IMR-90 (cell line): ENCODE measurements at places on chromosomes 3 and 15. TPM values are rescaled to one million over a fixed set of nuclear protein-coding genes. Genes with fewer than 3 reads are reported as not detected.

CPNE9 gene
- total RNA-seq = not detected in 2 replicates

NR2E3 gene
- total RNA-seq = under 0.01 and 0.56 TPM in 2 replicates

CAND2 gene
- total RNA-seq = 2.5 and 2.9 TPM in 2 replicates

DNA sequence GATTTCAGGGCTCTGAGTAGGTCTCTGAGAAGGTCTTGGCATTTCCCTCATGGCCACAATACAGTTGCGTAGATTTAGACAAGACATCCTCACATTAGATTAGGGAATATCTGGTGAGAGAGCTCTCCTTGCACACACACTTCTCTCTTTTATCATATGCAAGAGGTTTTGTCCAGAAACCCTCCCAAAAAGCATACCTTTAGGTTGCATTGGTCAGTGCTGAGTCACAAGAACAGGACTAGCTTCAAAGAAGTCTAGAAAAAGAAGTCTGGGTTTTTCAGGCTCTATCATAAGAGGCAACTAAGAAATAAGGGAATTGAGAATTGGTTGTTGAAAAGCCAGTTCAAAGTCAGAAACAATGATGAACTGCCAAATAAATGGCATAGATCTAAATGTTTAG is 40.1 kb upstream of the MITF start:
- H3K27me3 ChIP-seq = no peaks in the 10 kb centered on the region
- no peak overlapping the region for H3K4me3 ChIP-seq
- peak; percentile 15 for DNase-seq
- H3K27ac ChIP-seq = no peak overlapping the region
- H3K4me1 ChIP-seq = 0 out of 2 replicates have a peak, but pooled peaks cover 2% of the 10 kb centered on the region
- H3K36me3 ChIP-seq = no peaks in the 10 kb centered on the region

DNA sequence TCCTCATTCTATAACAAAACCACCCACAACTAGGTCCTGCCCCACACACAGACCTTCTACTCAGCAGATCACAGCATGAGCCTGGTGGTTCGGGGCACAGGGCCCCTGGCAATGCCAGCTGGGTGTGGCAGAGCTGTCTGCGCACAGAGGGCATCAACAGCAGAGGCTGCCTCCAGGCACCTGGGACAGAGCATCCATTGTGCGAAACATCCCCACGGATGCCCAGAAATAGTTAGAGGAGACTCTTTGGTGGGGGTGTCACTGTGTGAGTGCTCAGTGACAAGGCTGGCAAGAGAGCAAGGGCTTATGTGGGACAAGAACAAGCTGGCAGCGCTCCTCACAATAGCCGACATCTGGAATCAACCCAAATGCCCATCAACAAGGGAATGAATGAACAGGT is 487.4 kb upstream of the PROK2 start:
- DNase-seq = no peak
- H3K27me3 ChIP-seq = no peaks in the 10 kb centered on the region
- H3K27ac ChIP-seq = no peak overlapping the region
- H3K36me3 ChIP-seq = no peaks in the 10 kb centered on the region
- H3K4me3 ChIP-seq = no peak overlapping the region
- peaks cover 21% of the 10 kb centered on the region for H3K4me1 ChIP-seq

GRCh38 chr15:51775967-51776816 is 24.8 kb downstream of the TMOD2 start:
- H3K4me3 ChIP-seq = no peak overlapping the region
- H3K27ac ChIP-seq = no peak overlapping the region
- H3K4me1 ChIP-seq = no peaks in the 10 kb centered on the region
- DNase-seq = peak; percentile 55

- H3K36me3 ChIP-seq = peaks cover 32% of the 10 kb centered on the region
- no peaks in the 10 kb centered on the region for H3K27me3 ChIP-seq
- no peak overlapping the region for H3K27ac ChIP-seq
- DNase-seq = no peak
Observed at GRCh38 chr3:123952844-123953520, 8.0 kb downstream of the CCDC14 start.

DNA sequence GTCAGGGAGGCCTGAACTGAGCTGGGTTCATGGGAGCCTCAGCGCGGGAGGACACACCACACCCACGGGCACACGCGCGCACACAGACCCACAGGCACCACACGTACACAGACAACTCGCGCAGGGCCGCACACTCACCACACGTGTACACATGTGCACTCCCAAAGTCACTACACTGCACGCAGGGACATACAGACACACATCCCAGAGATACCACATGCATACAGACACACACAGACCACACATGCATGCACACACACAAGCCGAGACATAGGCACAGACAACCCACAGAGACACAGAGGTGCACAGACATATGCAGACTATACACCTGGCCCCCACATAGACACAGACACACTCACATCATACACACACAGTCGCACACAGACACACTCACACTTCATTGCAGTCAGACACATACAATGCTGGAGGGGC is 1.1 kb upstream of the MGLL start:
- no peak for DNase-seq
- peaks cover 3% of the 10 kb centered on the region; the same call in 1 of the 2 replicates for H3K36me3 ChIP-seq
- H3K27ac ChIP-seq = peak overlapping the region; percentile 53
- peak overlapping the region; percentile 95 for H3K4me3 ChIP-seq
- H3K4me1 ChIP-seq = peaks cover 16% of the 10 kb centered on the region

DNA sequence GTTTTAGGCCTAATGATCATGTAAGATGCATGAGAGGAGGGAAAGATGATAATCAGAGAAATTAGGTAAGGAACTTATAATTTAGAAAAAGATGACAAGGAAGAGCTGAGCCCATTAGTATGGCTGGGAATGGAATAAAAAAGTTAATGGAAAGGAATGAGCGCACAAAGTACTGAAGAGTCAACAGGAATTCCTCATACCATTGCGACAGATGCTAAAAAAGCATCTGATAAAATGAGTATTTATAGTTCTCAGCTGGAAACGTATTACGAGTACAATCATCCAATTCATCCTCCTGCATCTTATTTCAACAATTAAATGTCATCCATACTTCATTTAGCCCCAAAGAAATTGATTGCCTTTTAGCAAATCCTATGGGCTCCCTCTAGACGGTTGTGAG is 58.9 kb downstream of the TMCC1 start:
- no peaks in the 10 kb centered on the region for H3K27me3 ChIP-seq
- DNase-seq = no peak
- no peak overlapping the region for H3K27ac ChIP-seq
- H3K4me1 ChIP-seq = peaks cover 8% of the 10 kb centered on the region
- no peaks in the 10 kb centered on the region for H3K36me3 ChIP-seq

GRCh38 chr3:66338927-66339326 is 118.1 kb downstream of the SLC25A26 start:
- peak; percentile 85 for DNase-seq
- H3K27me3 ChIP-seq = no peaks in the 10 kb centered on the region
- H3K4me3 ChIP-seq = no peak overlapping the region
- no peak overlapping the region for H3K27ac ChIP-seq

GRCh38 chr15:99057020-99057419 is 47.9 kb upstream of the SYNM start:
- no peak for DNase-seq
- H3K27ac ChIP-seq = no peak overlapping the region
- no peaks in the 10 kb centered on the region for H3K36me3 ChIP-seq
- H3K27me3 ChIP-seq = no peaks in the 10 kb centered on the region
- peaks cover 3% of the 10 kb centered on the region for H3K4me1 ChIP-seq

DNA sequence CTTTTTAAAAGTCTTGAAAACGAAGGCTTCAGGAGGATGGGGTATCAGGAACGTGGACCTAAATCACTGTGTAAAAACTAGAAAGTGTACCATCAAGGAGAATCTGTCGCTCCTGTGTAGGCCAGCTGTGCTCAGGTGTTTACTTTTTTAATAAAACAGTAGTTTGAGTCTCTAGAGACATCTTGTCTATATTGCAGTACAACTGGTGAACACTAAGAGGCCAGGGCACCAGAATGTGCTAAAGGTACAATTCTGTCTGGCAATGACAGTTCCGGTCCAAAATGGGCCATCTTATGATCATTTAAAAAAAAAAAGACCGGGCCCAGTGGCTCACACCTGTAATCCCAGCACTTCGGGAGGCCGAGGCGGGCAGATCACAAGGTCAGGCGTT is 61.8 kb upstream of the MCF2L2 start:
- H3K4me1 ChIP-seq = peaks cover 5% of the 10 kb centered on the region
- no peaks in the 10 kb centered on the region for H3K36me3 ChIP-seq
- no peak overlapping the region for H3K27ac ChIP-seq
- DNase-seq = no peak
- H3K27me3 ChIP-seq = peaks cover 18% of the 10 kb centered on the region
